ENCODE measurements at places on chromosomes 16 and 17.
A peak's percentile ranks its signal among the peaks of the same experiment; 100 is the strongest.

DNA sequence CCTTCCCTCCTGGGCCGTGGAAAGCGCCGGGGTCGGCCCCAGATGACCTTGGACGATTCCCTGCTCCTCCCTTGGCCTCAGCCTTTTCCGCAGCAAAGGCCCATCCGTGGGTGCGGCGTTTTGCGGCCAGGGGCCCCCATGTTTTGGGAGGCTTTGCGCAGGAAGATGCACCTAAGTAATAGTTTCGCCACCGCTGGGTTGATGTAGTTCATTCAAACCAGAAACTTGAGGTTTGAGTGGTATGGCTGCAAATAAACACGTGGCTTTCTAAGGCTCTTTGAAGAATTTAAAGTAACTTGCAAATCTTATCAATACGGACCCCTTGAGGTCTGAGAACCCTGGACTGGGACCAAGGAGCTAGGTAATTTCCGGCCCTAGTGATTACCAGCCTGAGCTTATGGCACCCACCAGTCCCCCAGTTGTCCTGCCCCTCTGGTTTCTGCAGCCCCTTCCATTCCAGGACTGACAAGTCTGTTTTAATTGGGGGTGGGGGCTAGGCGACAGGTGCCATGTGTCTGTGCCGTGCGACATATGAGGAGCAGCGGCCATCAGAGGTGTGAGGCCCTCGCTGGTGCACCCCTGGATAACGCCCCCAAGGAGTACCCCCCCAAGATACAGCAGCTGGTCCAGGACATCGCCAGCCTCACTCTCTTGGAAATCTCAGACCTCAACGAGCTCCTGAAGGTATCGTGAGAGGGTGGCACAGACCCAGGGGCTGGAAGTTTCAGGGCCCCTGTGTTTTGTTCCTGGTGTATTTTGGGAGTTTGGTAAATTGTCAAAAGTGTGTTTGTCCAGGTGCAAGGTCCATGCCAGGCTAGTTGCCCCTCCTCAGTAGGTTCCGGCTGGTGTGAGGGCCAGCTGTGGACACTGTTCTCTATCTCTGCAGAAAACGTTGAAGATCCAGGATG, 834 bp downstream of the MRPL12 start:
- DNase-seq: no peak

DNA sequence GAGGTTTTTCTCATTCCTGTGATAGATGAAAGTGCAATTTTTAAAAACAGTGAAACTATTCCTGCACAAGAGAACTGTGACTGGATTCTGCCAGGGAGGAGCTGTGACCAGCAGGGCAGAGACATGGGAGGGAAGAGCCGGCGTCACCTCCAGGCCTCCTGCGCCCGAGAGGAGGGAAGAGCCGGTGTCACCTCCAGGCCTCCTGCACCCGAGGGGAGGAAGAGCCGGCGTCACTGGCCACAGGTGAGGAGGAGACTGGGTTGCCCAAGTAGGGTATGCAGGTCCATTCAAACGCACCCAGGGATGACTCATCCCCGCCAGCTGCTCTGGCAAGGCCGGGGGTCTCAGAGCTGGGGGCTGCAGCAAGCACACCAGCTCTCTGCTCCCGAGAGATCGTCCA, 56.7 kb downstream of the METRNL start:
- no peak for DNase-seq

DNA sequence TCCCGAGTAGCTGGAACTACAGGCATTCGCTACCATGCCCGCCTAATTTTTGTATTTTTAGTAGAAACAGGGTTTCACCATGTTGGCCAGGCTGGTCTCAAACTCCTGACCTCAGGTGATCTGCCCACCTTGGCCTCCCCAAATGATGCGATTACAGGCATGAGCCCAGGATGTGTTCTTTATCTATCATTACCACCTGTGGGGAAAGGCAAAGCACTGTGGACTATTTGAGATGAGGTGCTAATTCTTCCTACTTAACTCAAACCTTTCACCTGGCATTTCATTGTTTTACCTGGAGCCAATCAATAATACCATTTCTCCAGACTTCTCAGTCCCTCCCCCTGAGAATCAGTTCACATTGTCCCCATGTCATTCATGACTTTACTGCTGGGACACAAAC, 20.4 kb upstream of the PPM1D start:
- DNase-seq: no peak

GRCh38 chr16:66294507-66294906, 72.0 kb upstream of the CDH5 start:
- DNase-seq: no peak

DNA sequence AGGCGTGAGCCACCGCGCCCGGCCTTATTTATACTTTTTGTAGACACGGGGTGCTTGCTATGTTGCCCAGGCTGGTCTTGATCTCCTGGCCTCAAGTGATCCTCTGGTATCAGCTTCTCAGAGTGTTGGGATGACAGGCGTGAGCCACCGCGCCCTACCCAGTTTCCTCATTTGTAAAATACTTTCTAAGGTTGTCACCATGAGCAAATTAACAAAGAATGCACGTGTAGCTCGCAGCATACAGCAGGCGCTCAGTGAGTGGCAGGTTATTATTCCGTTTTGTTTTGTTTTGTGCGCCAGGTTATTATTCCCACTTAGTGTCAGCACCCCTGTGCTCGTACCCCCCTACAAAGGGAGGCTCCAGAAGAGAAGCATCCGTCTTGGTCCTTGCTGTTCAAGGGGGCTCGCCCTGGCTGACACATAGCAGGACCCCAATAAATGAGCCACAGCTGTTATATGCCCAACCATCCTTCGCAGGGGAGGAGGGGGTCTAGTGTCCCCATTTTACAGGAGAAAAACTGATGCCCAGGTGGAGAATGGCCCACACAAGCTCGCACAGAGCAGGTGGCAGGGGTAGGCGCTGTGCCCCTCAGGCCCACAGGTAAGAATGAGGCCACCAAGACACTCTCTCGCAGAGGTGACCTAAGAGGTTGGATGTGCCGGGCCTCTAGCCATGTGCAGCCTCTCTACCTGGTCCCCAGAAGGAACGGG, 686 bp upstream of the MIEF2 start:
- no peak for DNase-seq

DNA sequence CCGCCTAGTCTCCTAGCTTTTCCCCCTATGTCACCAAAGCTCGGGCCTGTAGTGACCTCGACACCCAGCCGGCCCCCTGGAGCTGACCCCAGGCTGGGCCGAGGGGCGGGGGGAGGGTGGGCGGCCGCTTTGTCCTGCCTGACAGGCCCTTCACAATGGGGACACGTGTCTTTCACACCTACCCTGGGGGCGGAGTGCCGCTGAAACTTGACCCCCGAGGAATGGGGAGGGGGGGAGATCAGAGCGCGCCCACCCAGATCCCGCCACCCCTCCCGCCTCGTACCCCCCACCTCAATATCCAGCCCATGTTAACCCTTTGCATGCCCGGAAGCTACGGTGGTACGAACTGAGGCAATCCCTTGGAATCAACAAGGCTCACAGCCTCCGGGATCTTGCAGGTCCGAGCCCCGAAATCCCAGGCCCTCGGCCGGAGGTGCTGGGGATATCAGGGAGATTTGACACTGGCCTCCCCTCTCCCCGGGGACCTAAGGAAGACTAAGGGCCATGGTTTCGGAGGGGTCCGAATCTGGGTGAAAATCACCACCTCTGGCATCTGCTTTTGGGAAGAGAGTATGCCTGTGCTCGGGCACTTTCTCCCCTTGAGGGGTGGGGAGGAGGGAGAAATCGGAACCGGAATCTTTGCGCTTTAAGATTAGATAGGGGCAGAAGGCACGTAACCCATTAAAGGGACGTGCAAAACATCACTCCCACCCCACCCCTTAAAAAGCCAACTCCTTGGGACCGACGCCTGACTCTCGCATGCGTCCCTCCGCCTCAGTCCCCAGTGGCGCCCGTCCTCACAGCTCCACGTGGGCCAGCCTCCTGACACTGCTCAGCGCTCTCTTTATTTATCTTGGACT, 2.6 kb downstream of the NOG start:
- DNase-seq: no peak

GRCh38 chr16:55251151-55251550, 72.9 kb upstream of the IRX6 start:
- DNase-seq: no peak

DNA sequence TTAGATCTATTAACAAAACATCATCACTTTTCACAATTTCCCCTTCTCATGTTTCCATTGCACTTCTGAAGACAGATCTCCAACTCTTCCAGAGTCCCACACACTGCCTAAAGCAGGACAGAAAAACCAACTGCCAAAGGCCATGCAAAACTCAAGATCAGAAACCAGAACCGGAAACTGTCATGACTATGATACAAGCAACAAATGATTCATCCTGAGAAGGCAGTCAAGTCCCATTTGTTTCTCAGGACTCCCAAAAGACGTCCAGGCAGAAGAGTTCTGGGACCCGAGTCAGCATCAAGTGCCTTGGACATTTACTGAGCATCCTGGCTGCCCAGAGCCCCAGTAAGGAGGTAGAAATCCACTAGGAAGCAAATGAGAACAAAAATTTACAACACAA, 38.8 kb downstream of the ERN1 start:
- DNase-seq: no peak

GRCh38 chr16:66953462-66954096, 7.5 kb upstream of the CES3 start:
- DNase-seq: no peak

GRCh38 chr17:19343256-19343630, 19.3 kb downstream of the B9D1 start:
- DNase-seq: no peak

- peak; percentile 35 for DNase-seq
Measured at GRCh38 chr16:569445-570254, at the start of gene PIGQ. PIGQ (plus strand) TSS chr16:569968; CDS start chr16:574075, 4,107 bp downstream.

GRCh38 chr16:86221085-86221484, 289.2 kb upstream of the FOXF1 start:
- no peak for DNase-seq

DNA sequence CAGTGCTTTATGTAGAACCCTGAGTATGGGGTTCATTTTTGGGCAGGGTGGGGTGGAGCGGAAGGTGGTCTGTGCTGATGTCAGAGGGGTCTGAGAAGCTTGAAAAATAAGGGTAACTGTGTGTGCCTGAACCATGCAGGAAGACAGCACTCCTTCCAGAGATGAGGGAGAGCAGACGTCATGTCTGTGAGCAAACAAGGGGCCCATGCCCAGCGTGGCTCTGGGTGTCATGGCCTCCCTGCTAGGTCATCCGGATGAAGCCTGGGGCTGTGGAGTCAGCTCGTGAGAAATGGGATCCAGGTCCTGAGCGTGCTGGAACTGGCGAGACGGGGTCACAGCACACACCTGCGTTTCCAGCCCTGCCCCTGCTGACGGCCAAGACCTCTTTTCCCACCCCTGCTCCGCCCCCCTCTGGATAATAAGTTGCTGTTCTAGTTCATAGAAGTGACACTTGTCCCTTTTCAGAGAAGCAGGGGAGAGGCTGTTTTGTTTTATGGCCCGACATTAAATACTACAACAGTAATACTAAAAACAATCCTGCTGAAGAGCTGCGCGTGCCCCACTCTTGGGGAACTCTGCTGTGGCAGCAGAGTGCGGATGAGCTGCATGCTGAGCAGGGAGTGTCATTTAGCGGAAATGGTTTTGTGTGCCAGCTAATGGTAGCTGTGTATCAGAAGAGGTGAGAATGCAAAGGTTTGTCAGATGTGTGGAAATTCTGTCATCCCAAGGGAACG, 92.6 kb downstream of the RPTOR start:
- no peak for DNase-seq

DNA sequence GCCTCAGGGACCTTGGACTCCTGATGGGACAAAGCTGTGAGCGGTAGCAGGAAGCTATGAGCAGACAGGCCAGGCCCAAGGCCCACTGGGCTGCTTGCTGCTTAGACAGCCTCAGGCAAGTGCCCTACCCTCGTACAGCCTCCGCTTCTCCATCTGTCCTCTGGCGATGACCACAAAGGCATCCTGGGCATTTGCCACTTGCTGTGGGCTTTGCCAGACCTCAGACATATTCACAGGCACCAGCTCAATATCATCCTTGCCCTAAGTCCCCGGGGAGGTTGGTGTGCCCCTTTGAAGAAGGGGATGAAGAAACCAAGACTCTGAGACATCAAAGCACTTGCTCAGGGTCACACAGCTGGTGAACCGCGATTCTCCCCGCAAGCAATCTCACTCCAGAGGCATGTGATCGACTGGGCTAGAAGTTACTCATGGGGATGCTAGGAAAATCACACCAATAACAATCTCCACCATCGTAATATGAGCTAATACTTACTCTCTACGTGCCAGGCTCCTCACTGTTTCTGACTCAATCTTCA, 21.7 kb downstream of the PPL start:
- no peak for DNase-seq

DNA sequence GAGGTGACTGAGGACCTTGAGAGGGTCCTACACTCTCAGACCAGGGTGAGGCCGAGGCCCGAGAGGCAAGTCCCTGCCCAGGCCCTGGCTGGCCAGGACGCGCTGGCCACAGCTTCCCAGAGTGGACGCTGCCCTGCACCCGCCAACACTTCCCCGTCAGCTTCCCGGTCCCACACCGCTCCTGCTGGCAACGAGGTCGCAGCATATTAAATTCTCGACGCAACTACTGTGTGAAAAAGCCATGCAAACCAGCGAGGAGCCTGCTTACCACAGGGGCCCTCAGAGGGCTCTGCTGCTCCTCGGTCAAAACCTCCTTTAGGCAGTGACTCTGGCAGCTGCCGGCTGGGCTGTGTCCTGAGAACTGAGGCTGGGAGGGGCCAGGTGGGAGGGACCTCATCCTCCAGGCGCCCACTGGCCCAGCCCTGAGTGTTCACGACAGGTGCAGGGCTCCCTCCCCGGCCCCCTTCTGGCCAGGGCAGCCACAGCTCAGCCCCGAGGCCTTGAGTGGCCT, 2.1 kb upstream of the TEX19 start:
- no peak for DNase-seq

DNA sequence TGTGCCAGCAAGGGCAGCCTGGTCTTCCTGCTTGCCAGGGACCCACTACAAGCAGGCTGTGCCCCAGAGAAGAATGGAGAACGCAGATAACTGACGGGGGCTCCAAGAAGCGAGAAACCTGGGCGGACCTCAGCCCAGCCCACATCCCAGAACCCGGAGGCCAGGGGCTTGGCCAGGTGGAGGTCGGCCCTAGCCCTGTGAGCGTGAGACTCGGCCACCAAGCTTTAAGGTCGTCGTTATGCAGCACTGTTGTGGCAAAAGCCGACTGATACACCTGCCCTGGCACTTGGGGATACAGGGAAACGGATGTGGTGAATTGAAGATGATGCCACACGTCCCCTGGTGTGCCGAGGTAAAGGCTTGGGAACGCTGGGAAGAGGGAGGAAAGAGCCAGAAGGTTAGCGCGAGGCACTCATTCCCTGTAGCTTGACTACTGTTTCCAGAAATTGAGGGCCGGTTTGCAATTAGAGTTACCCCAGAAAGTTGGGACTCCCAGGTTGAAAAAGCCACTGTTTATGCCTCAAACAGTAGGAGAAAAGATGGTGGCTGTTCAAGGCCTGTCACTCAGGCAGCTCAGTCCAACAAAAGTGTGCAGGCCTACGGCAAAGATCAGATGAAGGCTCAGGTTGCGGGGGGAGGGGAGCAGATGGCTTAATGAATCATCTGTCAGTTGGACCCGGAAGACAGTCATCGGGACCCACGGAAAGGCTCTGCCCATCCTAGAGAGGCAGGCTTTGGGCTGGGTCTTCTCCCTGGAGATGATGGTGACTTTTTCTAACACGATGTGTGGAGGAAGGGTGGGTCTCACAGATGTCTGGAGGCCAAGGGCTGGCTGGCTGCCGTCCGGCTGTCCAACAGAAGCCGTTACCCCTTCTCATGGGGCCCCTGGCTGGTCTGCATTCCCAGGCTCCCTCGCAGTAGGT, 45.6 kb upstream of the BAHCC1 start:
- DNase-seq: no peak

Data from stimulated activated CD8-positive, alpha-beta memory T cell treated with anti-CD3 and anti-CD28 coated beads, Interleukin-4, amount 100 ng/mL, for 1 hour (primary cell).